ENCODE measurements at places on chromosomes 3 and 15.

- no peak for DNase-seq
Observed at GRCh38 chr3:139988472-139989156, 53.6 kb downstream of the CLSTN2 start.

DNA sequence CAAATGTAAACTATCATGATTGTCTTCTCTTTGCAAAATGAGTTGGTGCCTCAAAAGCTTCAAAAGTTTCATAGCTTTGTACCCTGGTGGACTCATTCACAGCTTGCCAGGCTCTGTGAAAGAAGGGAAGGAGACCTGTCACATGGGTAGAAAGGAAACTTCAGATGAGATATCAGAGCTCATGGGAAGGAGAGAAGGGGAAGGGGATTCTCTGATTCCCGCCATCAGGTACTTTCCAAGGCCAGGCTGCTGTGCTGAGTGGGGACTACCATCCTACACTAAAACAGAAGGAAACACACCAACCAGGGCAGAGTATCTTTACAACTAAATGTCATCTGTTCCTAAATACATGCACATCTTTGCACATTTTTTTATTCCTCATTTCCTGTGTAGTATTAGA lies 9.2 kb downstream of the ILDR1 start:
- DNase-seq: no peak

DNA sequence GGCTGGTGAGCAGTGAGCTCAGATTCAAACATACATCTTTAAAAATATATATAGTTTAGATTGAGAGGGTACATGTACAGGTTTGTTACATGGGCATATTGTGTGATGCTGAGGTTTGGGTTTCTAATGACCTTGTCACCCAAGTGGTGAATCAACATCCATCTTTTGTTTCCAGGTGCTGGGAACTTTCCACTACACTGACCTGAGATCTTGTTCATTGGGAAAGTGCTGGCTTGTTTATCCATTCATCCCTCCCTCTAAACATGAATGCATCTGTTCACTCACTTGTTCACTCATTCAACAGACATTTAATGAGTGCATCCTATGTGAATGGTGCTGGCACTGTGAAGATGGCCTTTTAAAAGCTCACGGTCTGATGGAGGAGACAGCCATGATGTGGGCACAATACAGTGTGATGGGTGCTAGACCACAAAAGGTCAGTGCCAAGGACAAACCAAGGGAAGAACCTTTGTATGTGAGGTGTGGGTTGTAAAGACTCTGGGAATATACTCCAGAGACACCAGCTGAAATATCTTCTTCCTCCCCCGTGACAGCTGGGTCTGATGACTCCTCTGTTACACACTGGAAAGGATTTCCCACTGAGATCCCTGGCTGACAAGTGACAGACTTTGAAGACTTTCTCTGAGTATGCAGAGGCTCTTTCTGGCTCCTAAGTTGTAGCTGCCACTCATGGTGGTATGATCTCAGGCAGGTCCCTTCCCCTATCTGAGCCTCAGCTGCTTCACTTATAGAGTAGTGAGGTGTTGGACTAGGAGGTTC lies 16.2 kb upstream of the ITGA11 start:
- DNase-seq: no peak

- no peak for DNase-seq
Observed at GRCh38 chr3:28294667-28295413, 53.4 kb downstream of the CMC1 start.

GRCh38 chr15:63322541-63322940 lies 45.1 kb downstream of the APH1B start:
- no peak for DNase-seq

- DNase-seq: no peak
Observed at GRCh38 chr3:59186725-59187124, 136.9 kb upstream of the CFAP20DC start.

DNA sequence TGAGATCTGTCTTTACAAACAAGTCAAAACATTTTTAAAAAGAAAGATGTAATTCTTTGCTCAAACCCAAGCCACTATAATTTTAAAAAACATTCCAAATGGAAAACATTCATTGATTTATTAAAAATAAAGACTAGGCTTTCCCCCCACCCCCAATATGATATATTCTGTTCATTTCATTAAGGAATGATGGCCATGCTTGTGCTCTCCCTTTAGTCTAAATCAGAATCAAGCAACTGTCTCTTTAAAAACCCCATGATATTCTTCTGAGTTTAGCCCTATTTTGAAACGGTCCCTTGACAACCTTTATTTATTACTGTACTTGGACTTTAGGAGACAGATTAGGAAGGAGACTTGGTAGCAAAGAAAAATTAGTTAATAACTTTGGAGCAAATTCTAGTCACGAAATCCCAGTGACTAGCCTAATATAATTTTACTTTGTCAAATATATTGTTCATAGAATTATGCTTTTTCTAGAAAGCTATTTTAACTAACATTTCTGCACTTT lies 38.4 kb downstream of the TSC22D2 start:
- no peak for DNase-seq

DNA sequence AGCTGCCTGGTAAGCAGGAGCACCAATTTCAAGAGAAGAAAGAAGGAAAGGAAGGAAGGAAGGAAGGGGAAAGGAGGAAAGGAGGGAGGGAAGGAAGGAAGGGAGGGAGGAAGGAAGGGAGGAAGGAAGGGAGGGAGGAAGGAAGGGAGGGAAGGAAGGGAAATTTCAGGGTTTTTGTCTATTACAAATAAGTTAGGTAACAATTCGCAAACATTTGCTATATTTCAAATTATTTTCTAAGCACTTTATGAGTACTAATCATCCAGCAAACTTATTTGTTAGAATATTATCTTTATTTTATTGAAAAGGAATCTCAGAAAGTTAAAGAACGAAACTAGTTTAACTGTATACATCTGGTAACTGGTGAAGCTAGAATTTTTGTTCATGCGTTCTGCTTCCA lies 921.7 kb downstream of the TBL1XR1 start:
- no peak for DNase-seq

GRCh38 chr15:101088788-101089578 lies 162.9 kb downstream of the CHSY1 start:
- peak; percentile 50 for DNase-seq

All from stimulated activated CD8-positive, alpha-beta memory T cell treated with anti-CD3 and anti-CD28 coated beads, Interleukin-7, amount 100 ng/mL, for 48 hours (primary cell).